Epithelial cell of umbilical artery (primary cell): ENCODE measurements at places on chromosomes 2 and 18. TPM values are rescaled to one million over a fixed set of nuclear protein-coding genes. Genes with fewer than 3 reads are reported as not detected.

The DNAH7 gene
- under 0.01 and 0.32 TPM in 2 replicates for total RNA-seq

The UGT1A7 gene
- not detected in 2 replicates for total RNA-seq

The CFC1 gene
- not detected in 2 replicates for total RNA-seq

The CRYGA gene
- total RNA-seq: not detected in 2 replicates

The PDE1A gene
- 0.46 and 0.65 TPM in 2 replicates for total RNA-seq

The THUMPD2 gene
- 10.7 and 10.8 TPM in 2 replicates for total RNA-seq

The C2orf66 gene
- under 0.01 TPM in 1 of 2 replicates, not detected in the other for total RNA-seq

The SEPTIN10 gene
- total RNA-seq: 81.2 and 93.5 TPM in 2 replicates

The RPS27A gene
- total RNA-seq: 704 and 1,586 TPM in 2 replicates

The ZBTB7C gene
- not detected in 2 replicates for total RNA-seq
